Activated CD4-positive, alpha-beta T cell treated with anti-CD3 and anti-CD28 coated beads for 24 hours (primary cell): ENCODE measurements at places on chromosomes 16 and 17.
A peak's percentile ranks its signal among the peaks of the same experiment; 100 is the strongest.

DNA sequence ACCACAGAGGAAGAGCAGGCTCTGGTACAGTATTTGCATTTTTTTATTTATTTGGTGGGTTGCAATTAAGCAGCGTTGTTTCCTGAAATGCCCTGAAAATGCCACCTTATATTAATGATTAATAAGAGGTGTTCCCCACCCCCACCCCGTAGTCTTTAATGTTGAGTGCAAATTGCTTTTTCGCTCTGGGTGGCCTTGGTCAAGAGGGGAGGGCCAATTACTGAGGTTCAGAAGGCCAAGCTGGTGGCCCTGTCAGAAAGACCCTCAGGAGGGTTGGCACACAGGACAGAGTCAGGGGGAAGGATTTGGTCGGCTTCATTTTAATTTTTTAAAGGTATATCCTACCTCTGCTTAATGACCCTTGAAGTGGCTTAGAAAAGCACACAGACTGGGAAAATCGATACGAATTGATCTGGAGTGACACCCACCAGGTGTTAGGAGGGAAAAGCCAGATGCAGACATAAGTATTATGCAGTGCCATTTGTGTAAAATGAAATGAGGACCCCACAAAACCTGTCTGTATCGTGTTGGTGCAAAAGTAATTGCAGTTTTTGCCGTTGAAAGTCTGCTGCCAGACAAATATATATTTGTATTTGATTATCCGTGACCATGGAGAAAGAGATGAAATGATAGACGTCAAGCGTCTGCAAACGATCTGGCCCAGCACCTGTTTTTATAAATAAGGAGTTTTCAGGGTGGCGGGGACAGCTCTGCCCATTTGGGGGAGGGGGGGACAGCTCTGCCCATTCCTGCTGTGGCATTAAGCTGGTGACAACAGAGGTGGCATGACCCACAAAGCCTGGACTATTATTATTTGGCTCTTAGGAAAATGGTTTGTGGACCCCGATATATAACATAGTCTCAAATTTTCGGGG lies 143.8 kb upstream of the PLCG2 start:
- no peak for DNase-seq

DNA sequence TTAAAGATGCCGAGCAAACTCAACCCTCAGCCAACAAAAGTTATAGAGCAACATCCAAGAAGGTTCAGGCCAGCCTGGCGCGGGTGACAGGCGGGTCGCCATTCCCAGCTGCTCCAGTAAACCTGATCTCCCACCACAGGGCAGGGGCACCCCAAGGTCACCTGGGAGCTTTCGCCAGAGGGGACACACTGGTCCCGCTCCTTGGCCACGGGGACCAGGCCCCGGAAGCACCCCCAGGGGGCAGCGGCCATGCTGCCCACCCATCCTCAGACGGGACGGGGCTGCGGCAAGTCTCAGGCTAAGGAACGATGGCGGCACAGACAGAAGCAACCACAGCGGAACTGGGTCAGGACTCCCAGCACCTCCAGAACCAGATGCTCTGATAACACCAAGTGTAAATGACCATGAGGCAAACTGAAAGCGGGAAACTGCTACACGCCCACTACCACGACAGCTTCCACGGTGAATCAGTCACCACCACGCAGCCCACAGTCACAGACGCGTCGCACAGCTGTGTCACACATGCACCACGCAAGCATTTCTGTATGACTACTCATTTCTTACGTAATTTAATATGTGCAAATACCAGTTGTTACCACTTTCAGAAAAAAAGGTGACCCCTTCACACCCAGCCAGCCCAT lies 14.1 kb upstream of the CCDC154 start:
- DNase-seq: no peak

- DNase-seq: no peak
Measured at GRCh38 chr16:82658796-82659195, 32.0 kb downstream of the CDH13 start.

DNA sequence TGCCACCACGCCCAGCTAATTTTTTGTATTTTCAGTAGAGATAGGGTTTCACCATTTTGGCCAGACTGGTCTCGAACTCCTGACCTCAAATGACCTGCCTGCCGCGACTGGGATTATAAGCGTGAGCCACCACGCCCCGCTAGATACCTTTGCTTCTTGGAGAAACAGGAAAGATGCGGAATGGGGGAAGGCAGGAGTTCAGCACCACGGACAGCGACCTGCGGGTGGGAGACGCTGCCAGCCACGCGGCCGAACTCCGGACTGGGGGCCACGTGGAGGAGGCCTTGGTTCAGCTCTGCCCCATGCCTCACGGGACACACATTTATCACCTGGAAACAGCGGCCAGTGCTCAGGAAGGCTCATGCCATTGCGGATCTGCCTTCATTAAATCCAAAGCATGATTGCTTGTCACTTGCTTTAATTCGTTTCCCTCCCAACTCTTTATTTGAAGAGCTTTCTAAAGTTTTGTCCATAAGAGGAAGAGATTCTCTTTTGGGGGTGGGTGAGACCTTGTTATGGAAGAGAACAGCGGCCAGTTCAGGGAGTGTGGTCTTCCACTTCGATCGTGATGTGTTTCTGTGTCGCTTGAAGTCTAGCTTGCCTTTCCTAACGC lies 219.9 kb downstream of the ENGASE start:
- peak; percentile 19 for DNase-seq

GRCh38 chr17:71398800-71399219 lies 722.0 kb upstream of the SOX9 start:
- no peak for DNase-seq

DNA sequence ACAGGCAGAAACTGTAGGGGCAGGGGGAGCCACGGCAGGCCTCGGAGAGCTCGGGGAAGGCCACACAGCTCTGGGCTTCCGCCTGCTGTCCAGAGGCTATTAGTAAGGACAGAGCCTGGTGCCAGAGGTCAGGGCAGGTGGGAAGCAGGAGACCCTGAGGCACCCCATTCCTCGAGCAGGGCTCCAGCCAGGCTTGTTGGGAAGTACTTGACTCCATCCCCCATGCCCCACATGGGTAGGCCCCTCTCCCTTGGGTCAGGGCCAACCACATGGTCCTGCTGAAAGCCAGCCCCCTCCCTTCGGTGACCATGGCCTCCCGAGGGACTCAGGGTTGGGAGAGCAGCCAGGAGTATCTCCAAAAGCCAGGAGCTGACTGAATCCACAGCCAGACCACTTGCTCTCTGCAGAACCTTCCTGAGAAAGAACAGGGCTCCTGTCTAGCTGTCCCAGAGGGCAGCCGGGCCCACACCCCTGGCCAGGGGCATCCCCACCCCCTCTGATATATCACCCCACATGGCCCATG lies 17.4 kb upstream of the MPRIP start:
- DNase-seq: no peak

DNA sequence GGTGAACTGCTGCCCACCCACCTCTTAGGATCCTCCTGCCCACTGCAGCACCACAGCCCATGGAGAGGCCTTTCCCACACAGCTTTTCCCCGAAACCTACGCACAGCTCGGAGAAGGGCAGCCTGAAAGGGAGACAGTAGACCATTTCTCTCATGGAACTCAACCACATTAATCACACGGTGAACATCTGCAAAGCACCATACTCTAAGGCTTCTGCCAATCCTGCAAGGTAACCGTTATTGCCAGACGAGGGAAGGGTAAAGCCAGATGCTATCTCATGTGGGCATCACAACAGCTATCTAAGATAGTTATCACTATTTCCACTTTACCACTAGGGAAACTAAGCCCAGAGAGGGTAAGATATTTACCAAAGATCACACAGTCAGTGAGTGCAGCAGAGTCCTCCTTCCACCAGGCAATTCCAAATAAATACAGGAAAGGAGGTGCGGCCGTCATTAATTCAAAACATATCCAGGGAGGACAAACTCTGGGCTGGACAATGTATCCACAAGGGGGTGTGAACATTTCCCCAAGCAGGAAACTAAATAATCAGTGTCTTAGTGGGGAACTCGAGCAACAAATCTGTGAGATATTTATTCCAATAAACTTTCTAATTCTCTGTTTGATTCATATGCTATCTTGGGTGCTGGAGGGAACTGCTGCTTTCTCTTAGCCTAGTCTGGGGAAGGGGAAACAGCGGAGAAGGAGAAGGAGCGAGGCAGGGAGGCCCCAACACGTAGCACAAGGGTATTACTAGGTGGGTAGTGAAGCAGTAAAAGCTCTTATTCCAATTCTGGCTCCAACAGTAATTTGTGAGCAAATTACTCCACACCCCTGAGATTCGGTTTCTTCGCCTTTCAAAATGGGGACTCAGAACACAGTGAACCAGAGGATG lies 723 bp downstream of the TMEM186 start:
- DNase-seq: no peak

DNA sequence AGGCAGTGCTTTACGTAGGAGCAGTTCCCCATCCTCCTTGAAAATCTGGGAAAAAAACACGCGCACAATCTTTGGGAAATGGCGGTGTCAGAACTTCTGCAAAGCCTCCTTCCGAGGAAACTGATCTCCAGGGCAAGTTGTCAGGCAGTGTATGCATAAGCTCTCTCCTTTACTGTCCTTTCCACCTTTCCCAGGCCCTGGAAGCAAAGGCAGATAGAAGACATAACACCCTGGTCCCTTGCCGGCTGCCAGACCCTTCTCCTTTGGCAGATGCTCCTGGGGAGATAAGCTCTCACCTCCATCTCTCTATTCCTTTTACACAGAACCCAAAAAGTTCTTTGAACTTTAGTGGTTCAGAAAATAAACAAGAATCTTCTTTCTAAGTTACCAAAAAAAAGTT lies 12.4 kb downstream of the TOB1 start:
- no peak for DNase-seq

GRCh38 chr17:11943759-11944347 lies 53.4 kb downstream of the ZNF18 start:
- no peak for DNase-seq

DNA sequence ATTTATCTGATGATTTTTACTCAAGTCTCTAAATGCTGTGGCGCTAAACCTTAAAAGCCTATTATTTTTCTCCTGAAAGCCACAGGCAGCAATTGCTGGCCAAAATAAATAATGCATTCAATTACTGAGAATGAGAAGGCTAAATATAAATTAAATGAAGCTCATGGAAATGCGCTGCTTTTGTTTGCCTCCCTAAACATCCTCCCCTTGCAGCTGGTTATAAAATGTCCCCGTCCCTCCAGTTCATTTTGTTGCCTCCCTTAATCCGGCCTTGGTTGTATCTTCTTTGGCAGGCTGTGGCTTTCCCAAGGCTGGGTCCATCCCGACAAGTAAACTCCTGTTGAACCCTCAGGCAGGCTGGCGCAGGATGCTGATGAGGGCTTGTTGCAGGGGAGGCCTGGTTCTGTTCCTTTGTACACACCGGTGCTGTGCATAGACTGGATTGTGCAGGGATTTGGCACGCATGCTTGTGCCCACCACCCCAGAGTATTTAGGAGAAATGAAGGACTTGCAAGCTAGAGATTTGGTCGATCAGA lies 62.7 kb downstream of the KNOP1 start:
- DNase-seq: no peak

- no peak for DNase-seq
Measured at GRCh38 chr17:15955793-15956541, 11.0 kb downstream of the ADORA2B start.

- DNase-seq: no peak
Measured at GRCh38 chr17:82608816-82609215, 39.4 kb downstream of the WDR45B start.

- no peak for DNase-seq
Measured at GRCh38 chr17:21242780-21243515, 10.3 kb downstream of the NATD1 start.

DNA sequence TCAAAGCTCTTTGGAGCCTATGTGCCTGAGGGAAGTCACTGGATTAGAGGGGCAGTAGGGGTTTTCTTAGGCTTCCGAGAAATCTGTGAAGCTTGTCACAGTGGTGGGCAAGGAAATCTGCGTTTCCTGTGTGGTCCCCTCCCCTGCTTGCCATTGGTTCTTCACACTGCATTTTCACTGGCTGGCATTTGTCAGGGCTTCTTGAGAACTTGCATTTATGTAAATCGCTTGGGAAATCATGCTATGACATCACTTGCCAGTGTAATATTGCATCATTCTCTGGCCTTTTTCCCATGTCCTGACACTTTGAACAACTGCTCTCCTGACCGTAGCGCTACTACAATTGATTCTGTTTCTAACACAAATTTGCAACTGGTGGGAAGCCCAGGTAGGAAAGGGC lies 1.8 kb downstream of the CACNG3 start:
- no peak for DNase-seq

GRCh38 chr16:88988980-88989811 lies 12.2 kb upstream of the CBFA2T3 start:
- no peak for DNase-seq

GRCh38 chr16:78744796-78745107 lies 645.3 kb downstream of the WWOX start:
- no peak for DNase-seq

DNA sequence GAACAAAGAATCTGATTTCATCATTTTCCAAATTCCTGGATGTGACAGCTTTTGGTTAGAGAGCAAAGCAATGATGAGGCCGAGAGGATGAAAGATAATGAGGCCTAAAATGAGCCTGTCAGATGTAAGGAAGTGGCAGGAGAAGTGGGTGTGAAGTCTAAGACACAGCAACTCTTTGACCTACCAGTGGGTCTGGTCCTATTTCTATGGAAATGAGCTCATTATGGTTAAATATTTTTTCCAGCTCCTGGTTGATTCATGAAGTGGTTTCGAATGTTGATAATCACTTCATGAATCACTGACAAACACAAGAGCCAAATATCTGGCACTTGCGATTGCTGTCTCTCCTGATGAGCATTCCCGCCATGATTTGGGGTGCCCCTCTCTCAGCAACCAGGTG lies 273.3 kb upstream of the CDH5 start:
- no peak for DNase-seq

- no peak for DNase-seq
Measured at GRCh38 chr17:73197161-73197560, 4.3 kb downstream of the COG1 start.

DNA sequence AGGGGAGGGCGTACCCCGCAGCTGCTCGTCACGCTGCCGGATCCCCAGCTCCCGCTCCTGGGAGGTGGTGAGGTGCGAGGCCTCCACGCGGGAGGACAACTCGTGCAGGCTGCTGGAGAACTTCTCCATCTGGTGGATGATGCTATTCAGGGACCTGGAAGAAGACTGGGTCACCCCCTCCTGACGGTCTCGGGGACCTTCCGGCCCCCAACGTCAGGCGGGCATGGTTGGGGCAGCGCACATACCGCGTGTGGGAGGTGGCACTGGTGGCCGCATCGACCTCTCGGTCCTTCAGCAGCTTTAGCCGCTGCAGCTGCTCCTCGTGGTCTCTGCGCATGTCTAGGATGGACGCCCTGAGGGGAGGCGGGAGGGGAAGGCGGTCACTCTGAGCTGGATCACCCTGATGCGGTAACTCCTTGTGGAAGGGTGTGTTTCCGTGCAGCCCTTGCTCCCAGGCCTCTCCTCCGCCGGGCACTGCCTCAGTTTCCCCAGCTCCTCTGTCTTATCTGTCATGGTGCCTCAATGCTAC lies 13.3 kb upstream of the MRPL38 start:
- DNase-seq: no peak

DNA sequence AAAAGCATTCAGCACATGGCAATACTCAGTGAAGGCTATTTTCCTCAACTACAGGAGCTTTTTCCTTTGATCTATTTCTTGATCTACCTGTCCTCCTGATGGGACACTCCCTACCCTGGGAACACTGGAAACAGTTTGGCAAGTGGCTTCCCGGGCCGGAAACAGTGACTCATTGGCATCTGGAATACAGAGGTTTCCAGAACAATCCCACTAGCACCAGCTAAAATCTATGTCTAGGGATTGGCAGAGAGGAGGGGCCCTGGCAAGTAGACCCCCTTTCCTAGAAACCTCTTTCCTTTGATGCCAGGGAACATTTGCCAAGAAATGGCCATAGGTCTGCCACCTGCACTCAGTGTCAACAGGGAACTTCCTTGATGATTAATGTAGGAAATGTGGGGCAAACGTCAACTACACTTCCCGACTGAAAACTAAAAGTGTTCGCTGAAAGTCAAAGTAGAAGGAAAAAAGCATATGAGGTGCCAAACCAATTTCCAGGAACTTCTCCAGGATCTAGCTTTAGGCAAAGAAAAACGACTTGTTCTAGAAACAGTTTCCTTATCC lies 30.4 kb upstream of the FBXW10B start:
- no peak for DNase-seq
